Upper lobe of left lung (tissue), 6 donors: ENCODE measurements at places on chromosomes 7 and 10. TPM values are rescaled to one million over a fixed set of nuclear protein-coding genes. Genes with fewer than 3 reads are reported as not detected.

DNA sequence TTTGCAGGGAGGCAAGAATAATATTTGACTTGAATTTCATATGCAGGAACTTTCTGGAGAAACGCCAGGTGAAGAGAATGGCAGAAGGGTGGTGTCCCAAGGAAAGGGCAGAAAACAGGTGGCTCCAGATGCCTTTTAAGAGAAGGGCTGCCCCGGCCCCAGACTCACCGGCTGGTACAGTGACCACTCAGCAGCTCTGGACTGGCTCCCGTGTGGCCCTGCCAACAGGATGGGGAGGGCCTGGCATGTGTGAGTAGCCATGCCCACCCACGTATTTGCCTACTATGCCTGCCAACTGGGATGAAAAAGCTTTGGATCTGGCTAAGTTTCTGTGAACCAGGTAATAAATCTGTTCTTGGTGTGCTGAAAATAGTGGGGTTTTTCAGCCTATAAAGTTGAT lies 159.5 kb downstream of the PRKAG2 start:
- DNase-seq: peak; percentile 68

DNA sequence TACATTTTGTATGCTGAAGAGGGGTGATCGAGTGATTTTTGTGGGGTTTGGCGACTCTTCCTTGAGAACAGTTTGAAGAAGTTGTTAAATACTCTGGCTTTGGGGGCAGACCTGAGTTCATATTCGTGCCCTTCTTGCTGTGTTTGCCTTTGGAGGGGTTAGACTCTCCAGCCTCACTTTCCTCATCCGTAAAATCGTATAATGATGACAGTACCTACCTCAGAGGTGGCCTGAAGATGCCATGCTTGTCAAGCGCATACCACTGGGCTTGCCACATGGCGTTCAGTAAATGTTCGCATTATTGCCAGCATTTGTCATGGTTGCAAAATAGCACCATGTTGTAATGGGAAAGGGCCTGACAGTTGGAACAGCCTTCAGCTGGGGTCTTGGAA lies 1.3 kb downstream of the STK17A start:
- peak; percentile 72 for DNase-seq

GRCh38 chr10:101229266-101230182 lies at the start of gene LBX1:
TSS of gene LBX1 (minus strand) at chr10:101229463. CDS start at chr10:101228815, 648 bp downstream.
- DNase-seq: peak; percentile 84

- DNase-seq: no peak
These were observed 115.2 kb upstream of the FGFR2 start for GRCh38 chr10:121713486-121713885.

DNA sequence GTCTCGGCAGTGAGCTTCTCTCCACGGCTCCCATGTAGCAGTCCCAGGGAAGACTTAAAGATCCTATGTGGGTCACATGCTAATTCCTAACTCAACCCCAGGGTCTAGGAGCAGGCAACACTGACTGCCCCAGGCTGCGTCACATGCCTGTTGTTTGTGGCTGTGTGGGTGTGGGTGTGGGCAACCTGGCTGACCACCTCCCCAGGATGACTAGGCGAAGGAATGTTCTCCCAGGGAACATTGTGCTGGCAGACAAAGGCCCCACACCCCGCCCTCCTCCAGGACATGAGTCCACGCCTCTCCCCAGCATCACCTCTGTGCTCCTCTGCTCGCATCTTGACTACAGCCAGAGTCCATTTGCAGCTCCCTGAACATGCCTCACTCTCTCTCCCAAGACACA lies 30.3 kb downstream of the SLC29A3 start:
- no peak for DNase-seq

- DNase-seq: no peak
These were observed 25.4 kb downstream of the RPP38 start for GRCh38 chr10:15122477-15123030.

GRCh38 chr10:79392506-79393176 lies 45.4 kb downstream of the PPIF start:
- no peak for DNase-seq

DNA sequence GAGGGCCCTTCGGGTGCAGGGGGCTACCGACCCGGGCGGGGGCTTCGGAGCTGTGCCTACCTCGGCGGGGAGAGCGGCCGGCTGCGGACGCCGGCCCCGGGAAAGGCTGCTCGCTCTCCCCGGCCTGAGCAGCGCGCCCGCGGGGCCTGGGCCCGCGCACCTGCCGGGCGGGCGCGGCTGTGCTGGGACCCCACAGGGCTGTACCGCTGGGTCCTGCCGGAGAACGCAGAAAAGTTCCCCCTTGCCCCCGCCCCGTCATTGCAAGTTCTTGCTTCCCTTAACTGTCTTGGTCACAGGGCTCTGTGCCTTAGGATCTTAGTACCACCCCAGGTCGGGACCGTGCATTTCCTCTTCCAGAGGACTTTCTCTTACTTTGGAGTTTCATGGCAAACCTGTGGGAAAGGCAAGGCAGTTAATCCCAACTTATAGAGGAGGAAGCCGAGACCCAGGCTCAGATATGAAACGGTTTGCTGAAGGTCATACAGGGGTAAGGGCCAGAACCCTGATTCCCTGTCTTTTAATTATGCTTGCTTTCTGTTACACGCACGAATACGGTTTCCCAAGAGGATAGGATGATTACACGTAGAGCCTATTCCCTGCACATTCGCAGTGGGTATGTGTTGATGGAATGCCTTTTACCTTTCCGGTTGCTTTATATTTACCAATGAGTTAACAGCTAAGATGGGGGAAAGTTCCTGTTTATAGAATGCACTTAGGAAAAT lies 652 bp downstream of the PCGF5 start:
- peak; percentile 42 for DNase-seq

Gene PLPP4
- total RNA-seq: not detected

Gene UPK3BL1
- total RNA-seq: 22.6 TPM

Gene TUBB8
- total RNA-seq: not detected

Gene HABP2
- total RNA-seq: not detected

Gene GPR141
- total RNA-seq: not detected
